Nucleus accumbens (tissue), 56 donors: ENCODE measurements at places on chromosomes 2 and 18.

GRCh38 chr2:47271054-47272000 is 116.2 kb upstream of the STPG4 start:
- DNase-seq = no peak

GRCh38 chr2:143730155-143730952 is 601.1 kb downstream of the ARHGAP15 start:
- DNase-seq = no peak

GRCh38 chr18:58195278-58195765 is 151.3 kb downstream of the NEDD4L start:
- no peak for DNase-seq

GRCh38 chr2:235140801-235141081 is 188.9 kb downstream of the SH3BP4 start:
- DNase-seq = no peak

GRCh38 chr2:240511351-240512108 is 46.3 kb downstream of the ANKMY1 start:
- DNase-seq = no peak

GRCh38 chr2:25585189-25585588 is 88.2 kb downstream of the DTNB start:
- no peak for DNase-seq

GRCh38 chr18:35322486-35323458 is 21.4 kb downstream of the ZNF24 start:
- no peak for DNase-seq

GRCh38 chr18:22346401-22346952 is 71.2 kb downstream of the CTAGE1 start:
- no peak for DNase-seq

- no peak for DNase-seq
Observed at GRCh38 chr2:150264442-150264841, 223.0 kb downstream of the RND3 start.

- no peak for DNase-seq
Observed at GRCh38 chr2:74072565-74072964, 75.1 kb downstream of the BOLA3 start.

GRCh38 chr18:33146014-33146413 is 294.5 kb downstream of the CCDC178 start:
- no peak for DNase-seq

GRCh38 chr2:134108113-134108512 is 145.8 kb upstream of the MGAT5 start:
- DNase-seq = no peak

DNA sequence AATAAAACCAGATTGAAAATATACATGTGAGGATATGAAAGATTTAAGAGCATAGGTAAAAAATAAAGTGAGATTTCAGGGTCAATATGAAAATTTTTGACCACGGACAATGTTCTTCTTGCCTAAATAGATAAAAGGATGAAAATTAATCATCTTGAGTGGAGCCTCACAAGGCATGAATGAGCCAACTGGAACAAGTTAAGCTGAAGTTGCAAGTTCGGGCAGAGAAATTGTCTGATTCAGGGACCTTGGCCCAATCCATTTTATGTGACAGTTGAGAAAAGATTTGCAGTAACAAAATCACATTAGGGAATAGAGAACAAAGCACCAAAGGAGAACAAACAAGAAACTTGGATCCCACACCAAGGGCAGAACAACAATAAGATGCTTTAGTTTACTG is 305.3 kb downstream of the TMX3 start:
- DNase-seq = no peak

GRCh38 chr2:181218401-181218821 is 238.0 kb downstream of the UBE2E3 start:
- DNase-seq = no peak
